Activated naive CD4-positive, alpha-beta T cell treated with anti-CD3 and anti-CD28 coated beads, Interleukin-2, amount 50 U/mL, for 72 hours (primary cell): ENCODE measurements at places on chromosomes 2 and 18. TPM values are rescaled to one million over a fixed set of nuclear protein-coding genes. Genes with fewer than 3 reads are reported as not detected.

GRCh38 chr2:83022631-83023210, 1436.4 kb downstream of the SUCLG1 start:
- no peak for DNase-seq

Gene DYNC2LI1
- total RNA-seq: 19.6 TPM

GRCh38 chr2:145563741-145564615, 1044.1 kb upstream of the ZEB2 start:
- DNase-seq: no peak

GRCh38 chr2:28610583-28611201, 114.8 kb downstream of the PLB1 start:
- no peak for DNase-seq

Gene SH2D6
- total RNA-seq: 2.5 TPM

Gene IL1RL2
- total RNA-seq: 0.75 TPM

Gene IL36RN
- total RNA-seq: not detected

GRCh38 chr2:60028849-60029565, 524.4 kb downstream of the BCL11A start:
- DNase-seq: no peak

- no peak for DNase-seq
These were observed 35.5 kb upstream of the CD28 start for GRCh38 chr2:203670939-203671338.

DNA sequence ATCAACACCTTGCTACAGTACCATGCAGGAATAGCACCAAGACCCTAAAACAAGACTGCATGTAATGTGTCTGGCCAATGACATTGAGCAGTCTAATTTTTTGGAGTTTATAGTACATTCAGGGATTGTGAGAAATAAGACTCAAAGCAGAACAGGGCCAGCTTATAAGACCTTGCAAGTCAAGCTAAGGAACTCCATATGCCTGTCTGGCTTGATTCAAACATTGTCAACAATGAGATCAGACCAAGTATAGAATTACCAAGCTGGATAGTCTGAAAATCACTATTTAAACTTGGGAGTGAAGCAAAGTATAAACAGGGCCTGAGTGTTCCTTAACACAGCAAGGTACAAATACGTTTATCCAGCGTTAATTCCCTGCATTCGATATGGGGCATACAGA, 370.9 kb downstream of the CNTNAP5 start:
- no peak for DNase-seq

- DNase-seq: no peak
These were observed 33.6 kb downstream of the ZCCHC2 start for GRCh38 chr18:62556397-62556796.

GRCh38 chr2:7557376-7557775, 640.2 kb downstream of the RNF144A start:
- DNase-seq: no peak

Gene GKN2
- total RNA-seq: not detected

DNA sequence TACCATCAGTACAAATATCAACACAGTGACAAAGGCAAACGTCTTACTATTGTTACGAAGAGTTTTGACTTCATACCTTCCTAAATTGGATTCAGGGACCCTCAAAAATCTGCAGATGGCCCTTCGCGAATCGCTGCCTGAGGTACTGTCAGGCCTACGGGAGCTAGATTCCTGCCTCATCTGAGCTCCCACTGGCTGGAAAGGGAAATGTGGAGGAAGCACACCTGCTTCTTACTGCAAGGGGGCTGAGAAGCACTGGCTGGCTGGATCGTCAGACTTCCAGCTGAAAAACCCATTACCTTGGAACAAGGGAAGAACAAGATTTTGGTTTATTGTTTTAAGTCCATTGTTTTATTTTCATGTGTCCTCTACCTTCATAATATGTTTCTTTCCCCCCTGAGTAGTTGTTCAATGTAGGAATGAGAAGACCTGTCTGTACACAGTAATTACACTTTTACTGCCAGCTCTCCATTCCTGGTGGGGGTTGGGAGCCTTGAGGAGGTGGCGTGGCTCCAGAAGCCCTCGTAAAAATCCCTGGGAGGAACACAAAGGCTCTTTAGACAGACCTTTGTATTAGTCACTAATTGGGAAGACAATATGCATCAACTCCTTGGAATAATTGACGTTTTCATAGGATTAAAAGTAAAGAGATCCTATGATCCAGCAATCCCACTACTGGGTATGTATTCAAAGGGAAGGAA, 124.1 kb upstream of the NOSTRIN start:
- no peak for DNase-seq

DNA sequence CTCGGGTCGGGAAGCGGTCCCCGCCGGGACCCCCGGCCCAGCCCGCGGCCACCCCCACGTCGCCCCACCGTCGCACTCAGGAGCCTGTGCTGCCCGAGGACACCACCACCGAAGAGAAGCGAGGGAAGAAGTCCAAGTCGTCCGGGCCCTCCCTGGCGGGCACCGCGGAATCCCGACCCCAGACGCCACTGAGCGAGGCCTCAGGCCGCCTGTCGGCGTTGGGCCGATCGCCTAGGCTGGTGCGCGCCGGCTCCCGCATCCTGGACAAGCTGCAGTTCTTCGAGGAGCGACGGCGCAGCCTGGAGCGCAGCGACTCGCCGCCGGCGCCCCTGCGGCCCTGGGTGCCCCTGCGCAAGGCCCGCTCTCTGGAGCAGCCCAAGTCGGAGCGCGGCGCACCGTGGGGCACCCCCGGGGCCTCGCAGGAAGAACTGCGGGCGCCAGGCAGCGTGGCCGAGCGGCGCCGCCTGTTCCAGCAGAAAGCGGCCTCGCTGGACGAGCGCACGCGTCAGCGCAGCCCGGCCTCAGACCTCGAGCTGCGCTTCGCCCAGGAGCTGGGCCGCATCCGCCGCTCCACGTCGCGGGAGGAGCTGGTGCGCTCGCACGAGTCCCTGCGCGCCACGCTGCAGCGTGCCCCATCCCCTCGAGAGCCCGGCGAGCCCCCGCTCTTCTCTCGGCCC, 13.6 kb downstream of the SPEG start:
- DNase-seq: no peak

Gene BOK
- not detected for total RNA-seq

DNA sequence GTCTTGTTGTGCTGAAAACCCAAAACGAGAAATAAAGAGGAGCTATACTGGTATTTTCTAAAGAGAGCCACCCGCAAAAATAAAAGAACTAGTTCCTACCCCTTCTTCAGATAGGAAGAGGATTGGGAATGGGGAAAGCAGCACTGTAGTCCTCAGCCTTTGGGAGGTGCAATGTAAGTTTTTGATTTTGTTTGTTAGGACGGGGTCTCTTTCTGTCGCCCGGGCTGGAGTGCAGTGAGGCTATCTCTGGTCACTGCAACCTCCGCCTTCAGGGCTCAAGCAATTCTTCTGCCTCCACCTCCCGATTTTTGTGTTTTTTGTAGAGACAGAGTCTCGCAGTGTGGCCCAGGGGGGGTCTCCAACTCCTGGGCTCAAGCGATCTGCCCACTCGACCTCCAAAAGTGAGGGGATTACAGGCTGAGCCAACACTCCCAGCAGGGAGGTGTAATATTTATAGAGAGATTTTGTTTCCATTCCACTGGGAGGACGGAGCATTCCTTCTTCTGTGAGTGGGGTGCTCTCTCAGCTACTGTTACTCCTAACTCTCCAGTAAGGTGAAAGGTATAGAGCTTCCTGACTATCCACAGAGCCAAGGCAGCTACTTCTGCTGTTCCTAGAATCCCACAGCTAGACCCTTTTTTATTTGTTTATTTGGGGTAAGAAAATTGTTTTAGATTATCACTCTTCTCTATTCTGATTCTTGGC, 13.1 kb upstream of the GULP1 start:
- no peak for DNase-seq

DNA sequence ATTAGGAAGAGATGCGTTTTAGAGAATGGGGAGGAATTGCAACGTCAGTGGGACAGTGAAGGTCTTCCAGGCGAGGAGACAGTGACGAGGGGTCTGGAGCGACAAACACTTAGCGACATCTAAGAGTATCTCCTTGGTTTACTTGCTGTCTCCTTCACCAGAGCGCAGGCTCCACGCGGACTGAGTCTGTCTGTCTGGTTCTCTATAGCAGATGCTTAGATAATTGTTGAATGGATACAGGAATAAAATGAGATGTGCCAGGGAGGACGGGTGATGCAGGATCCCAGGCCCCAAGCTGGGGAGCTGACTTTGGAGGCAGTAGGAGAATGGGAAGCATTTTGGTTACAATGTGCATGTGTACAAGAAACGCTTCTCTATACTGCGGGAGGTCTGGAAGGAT, 56.9 kb upstream of the SMAD7 start:
- DNase-seq: no peak

Gene G6PC2
- total RNA-seq: not detected

DNA sequence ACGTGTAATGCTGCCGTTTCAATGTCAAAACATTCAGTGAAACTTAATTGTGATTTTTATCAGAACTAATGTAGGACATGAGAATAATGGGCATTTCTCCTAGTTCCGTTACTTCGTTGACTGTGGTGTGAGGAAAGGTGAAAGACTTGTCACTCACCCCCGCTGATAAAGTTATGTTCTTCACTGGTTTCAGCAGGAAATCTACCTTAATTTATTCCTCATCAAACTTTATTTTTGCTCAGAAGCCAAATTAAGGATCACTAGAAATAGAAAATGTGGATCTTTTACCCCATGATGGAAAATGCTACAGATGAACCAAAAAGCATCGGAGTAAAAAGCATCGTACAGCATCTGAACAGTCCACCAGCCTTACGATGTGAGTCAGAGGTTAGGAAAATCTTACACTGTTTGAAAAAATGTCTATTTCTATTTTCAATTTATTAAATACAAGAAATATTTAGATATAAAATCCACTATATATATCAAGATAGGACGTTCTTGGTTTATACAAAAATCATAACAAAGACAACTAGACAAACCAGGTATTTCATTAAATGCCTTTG, 1.0 kb upstream of the ROCK1 start:
- no peak for DNase-seq

DNA sequence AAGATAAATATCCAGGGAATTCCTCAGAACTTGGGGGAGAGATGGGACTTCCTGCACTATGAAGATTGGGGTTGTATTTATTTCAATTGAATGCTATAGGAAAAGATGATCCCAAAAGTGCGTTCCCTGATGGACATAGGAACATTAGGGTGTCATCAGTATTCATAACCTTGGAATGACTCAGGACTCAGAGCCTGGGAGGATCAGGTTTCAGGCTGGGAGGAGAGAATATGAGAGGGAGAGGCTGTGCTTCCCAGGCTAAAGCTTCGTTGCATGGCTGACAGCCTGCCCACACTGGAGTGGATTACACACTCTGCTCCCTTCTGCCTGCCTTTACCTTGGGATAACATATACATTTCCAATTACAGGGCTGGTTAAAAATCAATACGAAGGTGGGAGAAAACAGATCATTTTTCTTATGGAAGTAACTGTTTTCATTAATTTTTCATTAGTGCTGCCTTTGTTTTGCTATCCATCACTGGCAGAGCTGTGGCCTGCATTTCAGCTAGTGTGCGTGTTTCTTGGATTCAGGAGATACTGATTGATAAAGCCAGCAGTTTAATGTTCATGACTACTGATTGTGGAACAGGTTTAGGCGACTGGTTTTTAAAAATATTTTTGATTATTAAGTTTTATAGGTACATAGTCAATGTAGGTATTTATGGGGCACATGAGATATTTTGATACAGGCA, 118.7 kb downstream of the KCTD1 start:
- DNase-seq: no peak

Gene SLC23A3
- 2.8 TPM for total RNA-seq

DNA sequence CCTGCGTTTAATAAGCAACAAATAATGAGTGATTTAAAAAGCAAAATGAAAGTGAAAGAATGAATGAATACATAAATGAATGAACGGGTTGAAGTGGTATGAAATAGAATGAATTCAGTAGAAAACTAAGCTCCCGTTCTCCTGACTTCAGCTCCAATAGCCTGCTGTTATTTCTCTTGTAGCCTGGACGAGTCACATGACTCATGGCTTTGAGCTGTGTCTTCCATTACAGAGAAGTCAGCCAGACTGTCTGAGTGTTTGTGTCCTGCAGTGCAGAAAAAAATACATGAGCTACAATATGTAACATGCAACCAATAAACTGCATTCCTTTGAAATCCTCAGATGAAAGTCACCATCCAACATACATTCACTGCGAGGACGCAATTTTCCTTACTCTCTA, 21.2 kb downstream of the SCG2 start:
- DNase-seq: no peak

Gene FSHR
- not detected for total RNA-seq

DNA sequence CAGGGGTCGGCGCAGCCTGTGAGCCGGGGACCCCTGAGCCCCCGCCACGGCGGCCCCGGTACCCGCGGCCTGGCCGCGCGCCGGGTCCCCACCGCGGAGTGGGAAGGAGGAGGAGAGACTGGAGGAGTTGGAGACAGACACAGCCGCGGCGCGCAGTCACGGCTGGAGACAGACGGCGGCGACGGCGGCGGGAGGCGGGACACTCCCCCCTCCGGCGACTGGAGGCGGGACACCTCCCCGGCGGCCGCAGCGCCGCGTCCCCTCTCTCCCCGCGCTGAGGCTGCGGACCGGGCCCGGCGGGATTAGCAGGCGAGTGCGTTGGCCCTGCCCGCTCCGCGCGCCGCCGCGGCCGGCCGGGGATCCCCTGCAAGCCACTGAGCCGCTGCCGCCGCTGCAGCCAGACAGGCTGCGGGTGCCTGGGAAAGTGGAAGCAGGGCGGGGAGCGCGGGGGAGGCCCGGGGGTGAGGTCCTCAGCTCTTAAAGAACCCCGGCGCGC, 1.0 kb upstream of the LDLRAD4 start:
- DNase-seq: peak; percentile 61

- DNase-seq: no peak
These were observed 22.7 kb upstream of the DOCK10 start for GRCh38 chr2:225064928-225065327.

DNA sequence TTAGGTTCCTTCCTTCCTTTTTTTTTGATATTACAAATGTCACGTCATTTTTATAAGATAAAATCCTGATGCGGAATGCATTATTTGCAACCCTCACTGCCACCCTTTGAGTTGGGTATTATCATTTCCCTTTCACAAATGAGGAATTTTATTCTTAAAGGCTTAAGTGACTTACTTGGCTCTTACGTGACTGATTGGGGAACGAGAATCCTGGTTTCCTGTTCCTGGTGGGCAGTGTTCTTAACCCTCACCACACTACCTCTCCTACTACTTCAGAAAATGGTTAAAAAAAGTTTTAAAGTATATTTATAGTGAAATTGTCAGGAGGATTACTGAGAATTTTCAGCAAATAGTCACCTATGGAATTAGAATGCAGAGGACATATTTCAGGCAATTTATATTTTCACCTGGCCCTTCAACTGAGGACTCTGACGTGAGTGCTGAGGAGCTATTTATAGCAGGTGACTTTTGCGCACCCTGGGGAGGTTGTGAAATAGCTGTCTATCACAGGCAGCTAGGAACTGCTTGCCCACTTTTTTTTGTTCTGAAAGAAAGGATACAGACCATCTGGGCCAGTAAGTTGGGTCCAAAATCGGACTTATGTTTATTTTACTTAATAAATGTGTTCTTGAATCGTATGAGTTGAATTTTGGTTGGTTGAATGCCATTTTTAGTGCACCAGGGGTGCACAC, 18.7 kb upstream of the RASGRP3 start:
- no peak for DNase-seq

DNA sequence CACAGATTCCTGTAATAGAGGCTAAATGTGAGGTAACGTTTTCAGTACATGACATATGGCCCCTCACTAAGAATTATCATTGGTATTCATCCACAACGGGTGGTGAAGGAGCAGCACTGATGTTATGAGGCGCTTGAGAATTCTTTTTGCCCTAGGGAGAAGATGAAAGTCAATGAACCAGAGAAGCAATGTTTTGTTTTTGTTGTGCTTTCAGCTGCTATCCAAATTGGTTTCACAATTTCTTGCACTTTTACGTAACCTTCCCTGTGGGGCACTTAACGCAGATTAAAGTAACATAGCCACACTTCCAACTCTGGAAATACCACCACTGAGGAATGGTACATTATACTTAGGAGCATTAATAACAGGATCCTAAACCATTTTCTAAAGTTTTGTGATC, 13.3 kb upstream of the CCDC85A start:
- no peak for DNase-seq

Gene RPS27A
- total RNA-seq: 1,123 TPM
